ENCODE measurements at places on chromosomes 2 and 18.

GRCh38 chr2:33242845-33243244 is 233.6 kb upstream of the RASGRP3 start:
- peak; percentile 86 for DNase-seq

DNA sequence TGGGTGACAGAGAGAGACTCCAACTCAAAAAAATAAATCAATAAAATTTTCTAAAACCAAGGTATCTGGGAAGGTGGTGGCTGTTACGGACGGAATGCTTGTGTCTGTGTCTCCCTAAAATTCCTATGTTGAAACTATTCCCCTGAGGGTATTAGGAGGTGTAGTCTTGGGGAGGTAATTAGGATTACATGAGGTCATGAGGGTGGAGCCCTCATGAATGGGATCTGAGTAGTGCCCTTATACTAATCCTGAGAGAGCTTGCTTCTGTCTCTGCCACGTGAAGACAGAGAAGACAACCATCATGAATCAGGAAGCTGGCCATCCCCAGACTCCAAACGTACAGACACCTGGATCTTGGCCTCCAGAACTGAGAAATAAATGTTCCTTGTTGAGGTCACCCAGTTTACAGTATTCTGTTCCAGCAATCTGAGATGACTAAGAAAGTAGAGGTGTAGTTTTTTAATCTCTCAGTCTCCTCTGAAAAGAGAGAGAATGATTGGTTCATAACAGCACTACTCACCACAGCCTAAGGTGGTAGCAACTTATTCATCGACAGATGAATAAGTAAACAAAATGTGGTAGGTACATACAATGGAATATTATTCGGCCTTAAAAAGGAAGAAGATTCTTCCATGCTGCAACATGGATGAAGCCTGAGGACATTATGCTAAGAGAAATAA is 38.4 kb downstream of the TGFBRAP1 start:
- DNase-seq: peak; percentile 53

- no peak for DNase-seq
Observed at GRCh38 chr18:48781163-48781987, 169.4 kb downstream of the SMAD7 start.

- DNase-seq: no peak
Observed at GRCh38 chr18:74544898-74545297, 10.6 kb downstream of the CNDP1 start.

GRCh38 chr2:118803012-118803411 is 44.4 kb downstream of the EN1 start:
- no peak for DNase-seq

DNA sequence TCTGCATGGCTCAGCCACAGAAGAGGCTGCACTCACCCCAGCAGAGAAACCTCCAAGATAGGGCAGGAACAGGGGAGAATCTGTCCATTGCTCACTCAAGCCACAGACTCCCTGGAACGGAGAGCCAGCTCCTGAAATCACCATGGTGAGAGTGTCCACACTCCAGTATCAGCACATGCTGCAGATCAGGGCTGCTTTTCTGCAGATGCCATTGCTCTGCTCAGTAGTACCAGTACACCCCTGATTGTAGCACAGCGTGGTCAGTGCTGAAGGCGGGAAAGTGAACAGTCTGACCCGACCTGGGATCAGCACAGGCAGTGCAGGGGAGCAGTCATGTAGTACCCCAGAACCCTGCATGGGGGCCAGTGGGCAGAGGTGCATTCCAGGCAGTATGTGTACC is 73.9 kb downstream of the GYPC start:
- no peak for DNase-seq

GRCh38 chr2:171316755-171317337 is 116.9 kb downstream of the METTL8 start:
- DNase-seq: no peak

DNA sequence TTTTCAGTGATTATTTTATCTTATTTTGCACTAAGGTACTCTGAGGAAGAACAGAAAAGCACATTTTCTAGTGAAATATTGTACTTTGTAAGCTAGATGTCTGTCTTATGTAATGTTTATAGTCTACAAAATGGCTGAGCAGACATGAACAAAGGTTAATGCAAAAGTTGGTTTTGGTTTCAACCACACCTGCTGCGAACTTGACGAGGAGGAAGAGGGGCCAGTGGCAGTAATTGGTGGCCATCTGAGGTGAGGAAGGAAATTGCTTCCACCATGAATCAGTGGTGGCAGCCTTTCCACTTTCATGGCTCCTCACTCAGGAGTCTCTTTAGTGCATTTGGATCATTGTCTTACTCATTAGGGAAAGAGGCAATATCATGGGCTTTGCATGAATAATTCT is 894.2 kb downstream of the CNTNAP5 start:
- no peak for DNase-seq

GRCh38 chr18:55593888-55594287 is 5.9 kb upstream of the TCF4 start:
- no peak for DNase-seq

DNA sequence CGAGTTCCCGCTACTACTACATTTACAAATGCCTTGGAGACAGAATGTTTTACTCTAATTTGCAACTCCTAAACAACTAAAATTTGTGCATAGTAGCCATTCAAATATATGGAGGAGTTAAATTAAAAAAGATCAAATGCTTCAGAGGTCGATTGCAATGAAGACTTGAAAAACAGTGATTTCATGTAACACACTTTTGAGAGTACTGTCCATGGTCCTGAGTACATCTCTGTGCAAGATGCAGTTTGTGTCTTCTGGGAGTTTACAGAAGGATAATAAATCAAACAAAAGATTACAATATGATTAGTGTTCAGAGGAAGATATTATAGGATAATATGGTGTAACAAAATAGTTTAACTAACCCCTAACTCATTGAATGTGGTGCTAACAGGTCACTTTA is 894.7 kb downstream of the TMEM182 start:
- DNase-seq: no peak

DNA sequence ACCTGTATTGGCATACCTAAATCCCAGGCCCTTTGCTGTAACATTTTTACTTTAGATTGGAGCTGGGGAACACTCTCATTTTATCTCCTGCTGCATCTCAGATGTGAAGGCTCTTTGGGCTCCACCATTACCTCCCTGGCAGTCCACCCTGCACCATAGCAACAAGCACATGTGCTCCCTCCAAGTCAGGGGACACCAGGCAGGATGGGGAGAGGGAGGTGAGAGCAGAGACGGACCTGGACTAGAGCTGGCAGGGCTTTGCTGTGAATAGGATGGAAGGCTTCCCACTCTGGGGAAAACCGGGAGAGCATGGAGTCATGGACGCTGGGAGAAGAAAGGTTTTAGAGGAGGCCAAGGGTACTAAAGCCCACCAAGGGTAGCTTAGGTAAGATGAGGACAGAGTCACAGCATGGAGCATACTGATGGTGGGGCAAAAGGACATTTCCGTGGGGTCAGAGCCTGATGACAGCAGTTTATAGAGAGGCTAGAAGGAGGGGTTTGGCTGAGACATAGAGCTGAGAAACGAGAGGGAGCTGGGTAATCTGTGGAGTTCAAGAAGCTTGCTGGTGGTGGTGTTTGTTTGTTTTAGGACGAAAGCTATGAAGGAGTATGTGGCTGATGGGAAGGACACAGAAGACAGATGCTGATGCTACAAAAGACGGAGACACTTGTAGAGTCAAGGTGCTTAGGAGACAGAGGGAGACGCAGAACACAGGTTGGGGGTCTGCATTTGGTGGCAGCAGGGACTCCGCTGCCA is 134.8 kb downstream of the COL6A3 start:
- no peak for DNase-seq

Data from bronchial epithelial cell (primary cell).